ENCODE measurements at places on chromosomes 3 and 15.

DNA sequence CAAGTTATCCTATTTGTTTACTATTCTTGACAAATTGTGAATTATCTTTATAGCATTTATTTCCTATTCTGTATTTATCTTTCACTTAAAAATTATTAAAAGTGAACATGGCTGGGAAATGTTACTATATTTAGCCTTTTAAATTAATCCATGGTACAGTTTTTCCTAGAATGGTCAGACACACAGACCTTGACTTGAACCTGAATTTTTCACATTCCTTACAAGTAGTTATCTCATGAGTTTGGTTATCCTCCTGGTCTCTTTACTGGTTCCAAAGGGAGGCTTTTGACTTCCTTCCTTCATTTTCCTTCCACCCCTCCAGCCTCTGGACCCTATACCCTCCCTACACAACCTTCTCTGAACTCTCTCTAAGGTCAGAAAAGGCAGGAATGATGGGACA, 280.6 kb downstream of the SATB1 start:
- no peak for DNase-seq

DNA sequence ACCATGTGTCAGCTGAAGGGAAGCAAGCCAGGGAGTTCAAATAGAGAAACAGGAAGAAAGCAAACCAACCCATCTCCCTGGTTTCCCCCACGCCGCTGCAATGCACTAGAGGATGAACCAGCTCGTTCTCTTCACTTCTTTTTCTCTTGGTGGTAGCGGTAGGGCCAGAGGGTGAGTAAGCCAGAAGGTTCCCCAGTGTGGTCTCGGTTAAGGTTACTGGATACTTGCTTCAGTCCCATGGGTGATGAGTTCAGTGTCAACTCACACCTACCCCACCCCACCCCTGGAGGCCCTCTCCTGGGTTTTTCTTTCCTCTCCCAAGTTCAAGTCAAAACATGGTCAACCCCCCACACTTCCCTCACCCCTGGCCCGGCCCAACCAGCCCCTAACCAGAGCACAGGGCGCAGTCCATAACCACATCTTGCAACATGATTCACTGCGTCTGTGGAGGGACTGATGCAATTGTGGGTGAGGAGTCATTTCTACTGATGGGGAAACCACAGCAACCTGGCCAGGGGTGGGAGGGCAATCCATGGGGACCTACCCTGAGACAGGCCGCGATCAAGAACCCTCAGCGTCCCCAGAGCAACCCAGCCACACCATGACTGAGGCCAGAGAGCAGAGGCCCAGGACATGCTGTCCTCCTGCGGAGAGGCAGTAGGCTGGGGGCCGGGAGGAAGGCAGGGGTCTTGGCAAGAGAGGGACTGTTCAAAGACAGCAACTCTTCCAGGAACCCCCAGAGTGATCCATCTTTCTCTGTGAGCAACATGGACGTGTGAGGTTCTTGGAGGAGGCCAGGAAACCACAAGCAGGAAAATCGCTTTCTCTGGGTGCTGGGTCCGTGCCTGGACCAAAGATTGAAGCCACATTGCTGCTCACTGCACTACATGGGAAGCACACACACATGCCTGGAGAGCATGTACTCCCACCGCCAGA, 276.6 kb downstream of the UACA start:
- DNase-seq = peak; percentile 69

DNA sequence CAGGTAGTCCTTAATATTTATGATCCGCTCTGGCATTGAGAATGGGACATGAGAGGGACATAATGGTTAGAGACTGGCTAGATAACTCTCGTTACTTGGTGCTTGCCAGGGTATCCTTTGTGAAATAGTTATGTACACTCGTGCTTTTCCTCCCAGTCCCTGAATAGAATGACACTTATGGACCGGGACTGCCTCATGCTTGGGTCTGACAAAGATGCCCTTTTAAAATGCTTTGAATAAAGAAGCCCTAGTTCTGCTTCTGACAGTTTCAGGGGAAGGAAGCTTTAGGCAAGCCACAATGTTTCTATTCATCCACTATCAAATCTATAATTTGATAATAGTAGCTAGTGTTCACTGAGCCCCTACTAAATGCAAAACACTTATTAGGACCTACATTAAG, 29.4 kb downstream of the POLR2M start:
- DNase-seq = no peak

DNA sequence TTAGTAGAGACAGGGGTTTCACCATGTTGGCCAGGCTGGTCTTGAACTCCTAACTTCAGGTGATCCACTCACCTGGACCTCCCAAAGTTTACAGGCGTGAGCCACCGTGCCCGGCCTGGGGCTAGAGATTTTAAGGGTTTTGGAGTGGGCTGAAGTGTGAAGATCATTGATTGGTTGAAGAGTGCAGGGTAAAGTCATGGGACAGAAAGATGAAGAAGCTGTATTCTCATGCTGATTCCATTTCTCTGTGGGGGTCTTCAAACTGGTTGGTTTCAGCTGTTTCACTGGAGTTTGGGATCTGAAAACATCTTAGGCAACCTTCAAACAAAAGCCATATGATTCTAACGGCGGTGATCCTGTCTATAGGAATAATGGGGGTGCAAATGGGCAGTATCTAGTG, 52.1 kb downstream of the GATM start:
- DNase-seq = no peak

DNA sequence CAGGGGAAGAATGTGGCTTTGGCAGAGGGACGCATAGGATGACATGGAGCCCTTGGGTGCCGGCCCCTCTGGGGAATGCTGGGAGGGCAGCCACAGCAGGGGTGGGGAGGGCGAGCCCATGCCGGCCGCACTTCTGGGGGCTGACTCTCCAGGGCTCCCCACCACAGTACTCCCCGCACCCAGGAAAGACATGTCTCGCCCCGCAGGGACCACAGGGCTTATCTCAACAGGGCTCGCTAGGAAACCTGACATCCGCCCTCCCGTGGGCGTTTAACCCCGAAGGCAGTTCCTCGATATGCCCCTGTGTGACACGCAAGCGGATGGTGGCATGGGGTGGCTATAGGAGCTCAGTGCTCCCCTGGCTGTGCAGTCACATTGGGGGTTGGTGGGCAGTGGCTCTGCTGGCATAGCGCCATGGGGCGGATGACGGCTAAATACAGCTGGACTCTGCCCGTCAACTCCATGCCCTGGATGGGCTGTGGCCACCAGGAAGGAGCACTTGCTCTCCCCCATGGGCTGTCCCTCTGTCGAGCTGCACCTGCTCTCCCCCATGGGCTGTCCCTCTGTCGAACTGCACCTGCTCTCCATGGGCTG, 141.4 kb downstream of the ADAMTS17 start:
- no peak for DNase-seq

DNA sequence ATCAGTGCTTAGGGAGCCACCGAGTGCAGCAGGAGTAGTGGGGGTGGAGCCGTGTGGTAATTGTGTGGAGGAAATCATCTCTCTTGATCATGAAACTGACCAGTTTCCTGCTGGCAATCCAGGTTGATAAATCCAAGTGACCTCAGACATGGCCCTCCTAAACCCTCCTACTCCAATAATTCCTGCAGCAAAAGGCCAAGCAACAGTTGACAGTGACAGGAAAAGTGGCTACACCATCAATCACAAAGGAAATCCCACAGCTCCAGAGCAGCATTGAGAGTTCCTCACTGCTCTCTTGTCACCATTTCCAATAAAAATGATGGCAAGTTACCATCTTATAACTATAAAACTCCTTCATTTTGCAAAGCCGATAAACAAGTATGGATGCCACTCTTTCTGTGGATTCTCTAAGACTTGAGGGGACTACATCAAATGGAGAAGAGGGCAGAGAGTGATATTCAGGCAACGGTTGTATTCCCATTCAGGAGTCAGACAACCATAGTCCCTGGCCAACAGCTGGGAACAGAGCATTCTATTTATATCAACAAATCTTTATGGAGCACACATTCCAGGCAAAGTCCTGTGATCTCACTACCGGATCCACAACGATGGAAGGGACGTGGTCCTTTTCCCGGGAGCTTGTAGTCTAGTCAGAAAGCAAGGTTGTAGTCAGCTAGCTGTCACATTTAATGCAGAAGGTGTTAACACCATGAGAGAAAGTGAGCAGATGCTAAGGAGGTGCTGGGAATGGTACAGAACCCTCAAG, 312.5 kb upstream of the CTNNB1 start:
- no peak for DNase-seq

DNA sequence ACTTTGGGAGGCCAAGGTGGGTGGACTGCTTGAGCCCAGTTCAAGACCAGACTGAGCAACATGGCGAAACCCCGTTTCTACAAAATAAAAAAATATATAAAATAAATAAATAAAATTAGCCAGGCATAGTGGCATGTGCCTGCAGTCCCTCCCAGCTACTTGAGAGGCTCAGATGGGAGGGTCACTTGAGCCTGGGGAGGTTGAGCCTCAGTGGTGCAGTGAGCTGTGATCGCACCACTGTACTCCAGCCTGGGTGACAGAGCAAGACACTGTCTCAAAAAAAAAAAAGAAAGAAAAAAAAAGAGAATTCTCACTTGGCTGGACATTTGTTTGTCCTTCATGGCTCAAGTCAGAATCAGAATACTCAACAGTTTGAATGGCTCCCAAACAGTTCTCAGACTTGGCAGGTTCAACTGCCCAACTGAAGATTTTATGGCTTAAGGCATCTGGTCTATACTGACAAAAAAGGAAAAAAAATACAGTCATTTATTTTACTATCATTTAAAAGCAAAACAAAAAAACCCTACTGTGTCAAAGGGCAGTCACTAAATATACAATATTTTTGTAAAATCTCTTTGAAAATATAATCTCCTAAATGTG, 106.6 kb downstream of the FBXL22 start:
- no peak for DNase-seq

- no peak for DNase-seq
Measured at GRCh38 chr3:104648823-104649222, 717.9 kb upstream of the ALCAM start.

- DNase-seq = no peak
Measured at GRCh38 chr3:139129892-139130291, 85.2 kb upstream of the PRR23C start.

- no peak for DNase-seq
Measured at GRCh38 chr3:138331143-138331894, 1.7 kb upstream of the NME9 start.

GRCh38 chr3:48232734-48233133, 8.2 kb upstream of the ZNF589 start:
- DNase-seq = peak; percentile 45

- DNase-seq = no peak
Measured at GRCh38 chr15:54280726-54281125, 302.5 kb downstream of the UNC13C start.

GRCh38 chr15:62334536-62334935, 169.5 kb upstream of the C2CD4B start:
- DNase-seq = no peak

- no peak for DNase-seq
Measured at GRCh38 chr15:33013827-33014445, 180.6 kb downstream of the FMN1 start.

- no peak for DNase-seq
Measured at GRCh38 chr3:4601892-4602291, 108.7 kb downstream of the ITPR1 start.

DNA sequence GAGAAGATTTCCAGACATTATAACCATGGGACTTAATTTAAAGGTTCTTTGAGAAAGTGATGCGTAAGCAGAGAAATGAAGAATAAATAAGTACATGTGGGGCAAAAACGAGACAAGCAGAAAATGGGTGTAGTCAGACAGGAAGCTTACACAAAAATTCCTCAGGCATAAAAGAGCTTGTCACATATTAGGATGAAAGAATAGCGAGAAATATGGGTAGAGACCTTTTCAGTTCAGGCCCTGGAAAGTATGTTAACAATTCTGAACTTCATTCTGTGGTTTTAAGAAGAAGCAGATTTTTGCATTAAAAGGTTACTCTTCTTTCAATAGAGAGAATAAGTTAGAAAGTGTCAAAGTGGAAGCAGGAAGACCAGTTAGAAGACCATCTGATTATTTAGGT, 352.4 kb downstream of the ROBO1 start:
- DNase-seq = no peak

DNA sequence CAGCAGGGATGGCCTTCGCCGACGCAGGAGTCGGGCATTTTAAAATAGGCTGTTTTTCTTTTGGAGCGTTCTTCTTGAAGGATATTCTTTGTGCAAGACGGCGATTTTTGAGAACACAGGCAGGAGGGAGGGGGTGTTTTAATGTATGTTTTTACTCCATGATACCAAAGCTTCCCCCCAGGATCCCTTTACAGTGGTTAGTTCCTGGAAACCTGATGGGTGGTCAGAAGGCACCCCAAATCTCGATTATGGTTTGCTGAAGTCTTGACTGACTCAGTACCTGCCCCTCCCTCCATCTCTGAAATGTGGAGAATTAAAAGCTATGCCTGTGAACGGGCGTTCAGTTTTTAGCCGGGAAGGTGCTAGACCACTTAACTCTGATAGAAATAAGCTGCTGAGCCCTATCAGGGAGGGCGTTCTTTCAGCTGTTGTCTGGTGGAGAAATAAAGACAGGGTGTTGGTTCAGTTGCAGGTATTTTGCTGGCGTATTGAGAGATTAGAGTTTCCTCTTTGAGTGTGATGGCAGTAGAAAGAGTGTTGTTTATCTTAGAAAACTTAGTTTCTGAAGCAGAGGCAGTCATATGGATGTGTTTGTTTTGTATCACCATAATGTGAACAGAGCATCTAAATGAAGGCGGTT, 3.4 kb downstream of the IGF1R start:
- DNase-seq = no peak

GRCh38 chr15:67158367-67158766, 93.0 kb downstream of the SMAD3 start:
- DNase-seq = no peak

GRCh38 chr3:141610939-141611338, 124.1 kb downstream of the RASA2 start:
- DNase-seq = no peak

DNA sequence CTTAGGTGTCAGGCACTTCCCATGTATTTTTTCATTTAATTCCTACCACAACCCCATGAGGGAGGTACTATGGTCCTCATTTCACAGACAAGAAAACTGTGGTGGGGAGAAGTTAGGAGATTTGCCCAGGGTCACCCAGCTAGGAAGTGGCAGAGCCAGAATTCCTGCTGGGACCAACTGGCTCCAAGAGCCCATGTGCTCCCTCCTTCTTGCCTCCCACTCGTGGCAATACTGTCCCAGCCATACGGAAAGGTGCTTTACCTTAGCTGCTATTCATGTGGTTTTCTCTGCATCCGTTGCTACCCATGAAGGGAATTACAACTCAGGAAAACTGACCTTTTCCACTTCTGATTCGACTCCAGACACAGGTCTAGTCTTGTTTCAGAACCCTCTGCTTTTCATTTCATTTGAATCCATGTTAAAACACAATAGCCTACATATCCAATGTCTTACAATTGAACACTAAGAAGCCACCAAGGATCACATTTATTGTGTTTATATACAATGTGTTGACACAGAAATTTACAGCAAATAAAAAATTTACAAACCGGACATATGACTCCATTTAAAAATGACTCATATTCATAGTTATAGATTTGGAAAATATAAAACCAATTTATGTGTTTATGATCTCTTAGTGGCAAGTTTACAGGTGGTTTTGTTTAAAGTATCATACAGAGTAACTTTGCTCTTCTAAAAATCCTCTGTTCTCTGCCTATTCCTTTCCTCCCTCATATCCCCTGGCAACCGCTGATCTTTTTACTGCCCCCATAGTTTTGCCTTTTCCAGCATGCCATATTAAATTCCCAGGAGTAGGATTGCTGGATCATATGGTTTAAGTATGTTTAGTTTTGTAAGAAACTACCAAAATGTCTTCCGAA, 58.8 kb downstream of the BTD start:
- DNase-seq = no peak

All from KG1 (cell line).